Bronchial epithelial cell (primary cell): ENCODE measurements at places on chromosomes 3 and 15. TPM values are rescaled to one million over a fixed set of nuclear protein-coding genes. Genes with fewer than 3 reads are reported as not detected.
A peak's percentile ranks its signal among the peaks of the same experiment; 100 is the strongest.

The CLDN1 gene
- 26.6 and 73.2 TPM in 2 replicates for total RNA-seq

The RTP1 gene
- total RNA-seq: not detected in 2 replicates

The NMD3 gene
- 65.2 and 153 TPM in 2 replicates for total RNA-seq

DNA sequence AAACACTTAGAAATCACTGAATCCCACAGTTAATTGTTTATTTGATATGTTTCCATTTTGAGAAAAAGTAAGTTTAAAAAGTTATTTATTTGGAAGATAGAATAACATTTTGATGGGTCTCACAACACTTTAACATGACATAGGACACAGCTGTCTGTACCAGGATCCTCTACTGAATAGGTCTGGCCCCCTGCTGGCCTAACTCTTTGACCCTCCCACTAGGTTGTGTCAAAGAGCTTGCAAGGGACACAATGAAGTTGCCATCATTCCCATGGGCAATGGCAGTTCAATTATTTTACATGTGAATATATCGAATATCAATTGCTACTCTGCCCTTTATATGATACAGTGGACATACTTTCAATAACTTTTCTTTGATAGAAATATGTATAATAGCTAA, 138.9 kb downstream of the EPHA3 start:
- no peak for DNase-seq

- no peak for DNase-seq
Measured at GRCh38 chr3:137869022-137869421, 104.9 kb downstream of the SOX14 start.

DNA sequence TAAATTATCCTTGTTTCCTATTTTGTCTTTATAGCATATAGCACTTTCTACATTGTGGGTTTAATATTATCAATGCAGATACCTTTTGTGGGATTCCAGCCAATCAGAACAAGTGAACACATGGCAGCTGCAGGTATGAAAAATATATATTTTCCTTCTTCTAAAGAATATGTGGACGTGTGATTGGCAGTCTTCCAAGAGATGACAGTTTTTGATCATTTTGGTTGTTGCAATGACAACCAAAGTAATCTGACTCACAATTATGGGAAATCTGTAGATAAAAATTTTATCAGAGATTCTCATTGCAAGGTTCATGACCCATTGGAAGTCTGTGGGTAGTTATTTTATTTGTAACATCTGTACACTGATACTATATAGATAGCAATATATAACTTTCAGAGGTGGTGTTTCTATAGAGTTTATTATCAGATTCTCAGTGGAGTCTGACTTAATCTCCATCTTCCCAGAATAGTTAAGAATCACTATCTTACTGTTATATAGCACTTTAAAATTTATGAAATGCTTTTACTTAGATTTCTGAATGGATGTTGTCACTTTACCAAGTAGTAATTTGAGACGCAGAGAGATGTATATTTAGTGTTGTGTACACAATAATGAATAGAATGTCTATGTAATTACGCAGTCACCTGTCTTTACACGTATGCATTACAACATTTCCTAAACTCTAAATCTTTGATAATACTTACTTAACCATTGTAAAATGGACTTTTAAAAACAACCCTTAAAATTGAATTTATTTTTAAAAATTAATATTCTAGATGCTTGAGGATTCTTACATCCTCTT, 82.5 kb downstream of the STT3B start:
- DNase-seq: peak; percentile 81
